ENCODE measurements at places on chromosomes 16 and 17.

- no peak for DNase-seq
Measured at GRCh38 chr17:80430446-80431245, 15.7 kb downstream of the ENDOV start.

DNA sequence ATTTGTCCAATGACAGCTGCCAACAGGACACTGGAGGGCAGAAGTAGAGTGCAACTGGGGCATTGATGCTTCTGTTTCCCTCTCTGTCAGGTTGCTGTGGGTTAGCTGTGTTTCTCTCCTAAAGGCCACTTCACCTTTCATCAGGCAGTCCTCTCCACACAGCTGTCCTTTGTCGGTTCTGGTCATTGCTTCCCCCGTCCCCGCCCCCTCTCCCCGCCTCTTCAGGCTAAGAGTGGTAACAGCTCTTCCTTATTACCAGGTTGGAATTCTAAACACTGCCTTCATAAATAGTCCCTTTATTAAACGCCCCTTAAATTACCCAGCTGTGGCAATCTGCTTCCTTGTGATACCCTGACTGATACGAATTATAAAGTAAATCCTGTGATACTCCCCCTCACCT, 31.8 kb upstream of the NSRP1 start:
- no peak for DNase-seq

DNA sequence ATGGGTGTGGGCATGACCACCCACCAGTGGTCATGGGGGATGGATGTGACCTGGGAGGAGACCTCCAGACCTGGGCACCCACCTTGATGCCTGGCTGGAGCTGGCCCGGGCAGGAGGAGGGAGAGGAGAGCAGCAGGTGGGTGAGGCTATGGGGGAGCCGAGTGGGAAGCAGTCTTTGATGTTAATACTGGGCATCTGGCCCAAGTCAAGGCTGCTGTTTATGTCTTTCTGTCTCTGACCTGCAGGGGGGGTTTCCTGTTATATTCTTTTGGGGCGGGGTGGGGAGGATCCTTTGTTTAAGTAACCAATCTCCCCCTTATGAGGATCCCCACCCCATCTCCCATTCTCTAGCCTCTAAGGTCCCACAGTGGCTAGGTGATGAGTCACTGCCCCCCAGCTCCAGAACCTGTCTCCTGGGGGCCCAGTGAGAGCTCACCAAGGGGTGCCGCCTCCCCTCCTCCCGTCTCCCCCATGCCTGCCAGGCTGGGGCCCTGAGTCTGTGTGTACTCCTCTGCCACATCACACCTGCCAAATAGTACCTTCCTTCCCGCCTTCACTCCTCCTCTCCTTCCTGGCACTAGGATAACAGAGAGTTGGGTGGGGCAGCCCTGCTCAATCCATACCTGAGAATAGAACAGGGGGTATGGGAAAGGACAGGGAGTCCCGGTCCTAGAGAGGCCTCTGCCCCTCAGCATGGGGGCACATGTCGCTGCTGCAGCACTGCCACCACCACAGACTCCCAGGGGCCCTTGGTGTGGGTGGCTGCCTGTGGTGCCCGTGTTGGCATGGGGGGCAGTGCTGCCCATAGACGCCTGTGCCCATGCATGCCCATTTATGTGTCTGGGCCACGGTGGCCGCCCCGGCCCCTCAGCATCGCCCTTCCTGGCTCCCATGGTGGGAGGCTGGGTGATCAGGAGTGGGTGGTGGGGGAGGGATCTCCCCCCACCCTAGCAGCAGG, 7.3 kb downstream of the THRA start:
- no peak for DNase-seq

DNA sequence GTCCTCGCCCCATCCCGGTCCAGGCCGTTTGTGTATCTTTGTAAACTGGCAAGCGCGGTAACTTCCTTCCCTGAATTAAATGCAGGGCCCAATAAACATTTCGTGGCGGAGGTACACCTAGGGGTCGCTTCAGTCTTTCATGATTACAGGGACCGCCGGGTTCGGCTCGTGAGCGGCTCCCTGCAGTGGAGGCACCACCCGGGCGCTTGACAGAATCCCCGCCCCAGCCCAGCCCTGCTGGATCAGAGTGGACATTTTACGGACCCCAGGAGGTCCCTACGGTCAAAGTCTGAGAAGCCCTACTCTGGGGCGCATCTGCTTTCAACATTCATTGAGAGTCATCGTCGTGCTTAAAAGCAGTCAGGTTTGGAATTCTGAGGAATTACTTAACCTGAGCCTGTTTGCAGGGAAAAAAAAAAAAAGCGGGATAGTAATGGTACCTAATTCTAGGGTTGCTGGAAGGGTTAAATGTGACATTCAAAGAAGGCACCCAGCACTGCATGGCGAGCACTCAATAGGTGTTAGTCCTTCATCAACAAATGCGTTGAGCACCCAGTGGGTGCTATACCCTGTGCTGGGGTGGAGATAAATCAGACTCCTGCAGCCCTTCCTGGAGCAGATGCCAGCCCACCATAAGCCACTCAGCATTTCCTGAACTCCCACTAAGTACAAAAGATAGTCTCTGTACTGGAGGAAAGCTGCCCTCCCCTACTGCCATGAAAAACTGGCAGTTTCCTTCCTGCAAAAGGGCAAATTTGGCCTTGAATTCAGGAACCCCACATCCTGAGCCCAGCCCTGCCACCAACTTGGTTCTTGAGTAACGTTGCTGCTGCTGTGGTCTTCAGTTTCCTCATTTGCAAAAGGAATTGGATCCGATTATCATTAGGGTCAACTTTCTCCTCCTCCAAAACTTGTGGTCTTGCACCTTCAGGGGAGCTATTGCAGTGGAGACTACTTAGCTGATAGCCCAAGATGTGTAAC, 658 bp upstream of the DUSP3 start:
- no peak for DNase-seq

GRCh38 chr17:2776589-2777241, 19.5 kb upstream of the RAP1GAP2 start:
- DNase-seq, result no peak
